Activated CD4-positive, alpha-beta T cell treated with anti-CD3 and anti-CD28 coated beads for 36 hours (primary cell): ENCODE measurements at places on chromosomes 1 and 21.

- no peak for DNase-seq
Measured at GRCh38 chr1:179042700-179043099, 17.0 kb downstream of the FAM20B start.

DNA sequence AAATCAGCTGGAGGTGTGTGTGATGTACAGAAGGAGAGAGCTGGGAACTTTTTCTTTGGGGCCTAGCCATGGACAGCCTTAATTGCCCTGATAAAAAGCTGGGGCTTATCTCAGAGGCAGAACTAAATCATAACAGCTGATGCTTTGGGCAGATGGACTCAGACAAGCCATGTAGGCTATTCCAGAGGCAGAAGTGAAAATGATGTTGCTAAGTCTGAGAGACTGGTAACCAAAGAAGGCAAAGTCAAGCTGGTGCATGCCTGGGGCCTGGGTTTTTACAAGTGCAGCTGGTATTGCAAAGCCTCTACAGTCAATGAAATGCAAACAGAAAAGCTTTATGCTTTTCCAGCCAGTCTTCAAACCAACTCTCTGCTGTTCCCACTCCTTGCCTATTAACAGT lies 39.0 kb upstream of the LMX1A start:
- DNase-seq = no peak

GRCh38 chr1:62396871-62397270 lies 40.0 kb upstream of the USP1 start:
- DNase-seq = no peak

DNA sequence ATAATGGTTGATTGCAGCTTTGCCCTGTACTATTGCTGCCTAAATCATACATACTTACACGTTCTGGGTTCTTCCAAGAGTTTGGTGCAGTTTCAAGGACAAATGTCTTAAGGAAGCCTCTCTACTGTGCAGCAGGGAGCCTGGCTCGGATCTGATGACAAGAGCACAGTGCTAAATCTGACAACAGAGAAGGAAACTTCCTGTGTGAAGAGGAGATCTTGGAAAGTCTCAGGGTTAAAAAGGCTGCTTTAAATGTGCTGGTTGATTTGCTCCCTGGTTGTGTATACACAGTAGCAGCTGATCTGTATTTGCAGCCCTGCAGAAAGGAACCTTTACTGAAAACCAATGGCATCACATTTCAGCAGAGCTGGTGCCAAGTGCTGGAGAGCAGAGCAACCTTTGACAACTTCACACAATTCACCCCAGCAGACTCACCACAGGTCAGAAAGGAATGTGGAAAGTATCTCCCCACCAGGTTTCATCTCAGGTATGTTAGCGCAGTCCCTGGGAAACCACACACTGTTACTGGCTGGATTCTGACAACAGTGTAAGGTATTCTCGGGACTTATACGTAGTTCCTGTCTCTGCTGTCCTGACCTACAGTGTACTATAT lies 355.0 kb upstream of the ESRRG start:
- DNase-seq = no peak

DNA sequence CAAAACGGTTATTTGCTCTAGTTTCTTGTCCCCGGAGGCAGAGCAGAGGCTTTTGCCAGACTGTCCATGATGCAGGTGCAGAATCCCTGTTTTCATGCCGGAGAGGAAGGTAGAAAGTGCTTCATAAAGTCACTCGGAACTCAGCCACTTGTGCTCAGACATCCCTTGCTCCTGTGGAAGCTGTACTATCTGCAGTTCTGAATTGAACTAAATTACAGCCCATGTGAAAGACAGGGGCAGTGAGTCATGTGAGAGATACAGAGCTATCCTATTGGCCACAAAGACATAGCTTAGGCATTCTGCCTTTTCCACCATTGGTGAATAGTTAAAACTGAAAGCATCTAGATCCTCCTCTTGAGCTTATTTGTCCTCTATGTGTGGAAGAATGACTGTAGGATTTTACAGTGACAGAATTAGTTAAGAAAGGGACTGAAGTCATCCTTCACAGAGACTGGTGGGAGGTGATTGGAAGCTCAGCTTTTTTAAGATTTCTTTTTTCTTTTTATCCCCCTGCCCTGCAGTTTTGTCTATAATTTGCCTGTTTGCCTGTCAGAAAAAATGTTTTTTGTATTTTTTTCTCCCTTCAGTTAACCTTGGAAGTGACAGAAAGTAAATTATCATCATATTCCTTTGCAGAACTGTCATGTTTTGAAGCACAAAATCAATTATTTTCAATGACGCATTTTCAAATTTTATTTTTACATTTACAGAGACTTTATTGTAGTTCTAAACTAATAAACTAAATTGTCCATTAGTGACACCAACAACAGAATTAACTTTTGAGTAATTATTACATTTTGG lies 298.6 kb downstream of the PTPRC start:
- DNase-seq = peak; percentile 65

DNA sequence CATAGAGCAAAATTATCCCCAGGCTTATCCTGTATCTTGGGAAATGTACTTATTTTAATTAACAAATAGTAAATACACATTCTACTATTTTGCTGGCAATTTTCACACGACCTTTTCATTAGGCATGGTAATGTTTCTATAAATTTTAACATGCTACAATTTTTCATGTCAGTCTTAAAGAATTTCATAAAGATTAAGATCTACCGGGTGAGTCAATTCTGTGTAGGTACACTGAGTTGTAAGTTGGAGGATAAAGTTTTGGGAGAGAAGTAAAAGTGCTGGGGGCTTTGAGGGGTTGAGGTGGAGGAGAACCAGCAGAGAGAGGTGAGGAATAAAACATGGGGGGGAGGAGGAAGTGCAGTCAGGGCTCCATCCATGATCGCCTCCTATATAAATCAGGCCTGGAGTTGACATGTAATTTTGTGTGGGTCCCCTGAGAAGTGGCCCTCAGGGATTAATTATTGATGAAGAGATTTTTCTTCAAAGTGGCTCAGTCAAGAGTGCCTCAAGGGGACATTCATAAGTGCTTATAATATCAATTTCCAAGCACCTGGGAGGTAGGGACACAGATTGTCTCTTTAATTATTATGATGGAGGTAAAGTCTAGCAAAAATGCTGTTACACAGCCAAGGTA lies 7.2 kb downstream of the DPYD start:
- no peak for DNase-seq
